Heart right ventricle (tissue), 16 donors: ENCODE measurements at places on chromosomes 1 and 21.

- no peak for DNase-seq
Observed at GRCh38 chr1:229089586-229090208, 181.2 kb upstream of the RAB4A start.

DNA sequence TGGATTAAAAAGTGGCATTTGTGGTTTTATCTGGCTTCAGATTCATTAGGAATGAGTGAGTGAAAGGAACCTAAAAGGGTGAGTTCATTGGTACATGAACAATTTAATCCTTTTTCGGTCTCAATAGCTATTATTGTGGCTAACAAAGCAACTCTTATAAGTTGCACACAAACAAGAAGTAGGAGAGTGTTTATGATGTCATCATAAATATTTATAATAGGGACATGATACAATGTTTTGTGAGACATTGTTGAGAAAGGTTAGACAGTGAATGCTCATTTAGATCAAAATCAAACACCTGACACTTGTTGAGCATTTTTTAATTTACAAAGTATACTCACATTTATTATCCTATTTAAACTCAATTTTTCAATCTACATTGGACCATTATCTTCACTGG is 363.4 kb downstream of the PDE4B start:
- no peak for DNase-seq

GRCh38 chr1:162985816-162986435 is 83.2 kb upstream of the RGS4 start:
- no peak for DNase-seq

DNA sequence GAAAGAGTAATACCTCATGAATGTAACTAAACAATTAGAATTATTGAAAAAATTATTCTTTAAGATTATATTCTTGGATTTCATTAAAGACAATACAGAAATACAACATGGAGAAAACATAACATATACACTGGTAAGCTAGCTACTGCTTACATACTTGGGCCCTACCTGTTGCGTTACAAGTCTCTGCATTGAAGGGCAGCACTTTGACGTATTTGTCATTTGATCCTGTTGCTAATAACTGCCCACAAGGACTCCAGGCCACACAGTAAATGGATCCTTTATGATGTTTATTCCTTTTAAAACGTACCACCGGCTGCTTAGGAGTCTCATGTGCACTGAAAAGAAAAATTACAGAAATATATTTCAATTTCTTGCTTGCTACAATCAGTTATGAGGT is 19.8 kb upstream of the CLCC1 start:
- DNase-seq = no peak

DNA sequence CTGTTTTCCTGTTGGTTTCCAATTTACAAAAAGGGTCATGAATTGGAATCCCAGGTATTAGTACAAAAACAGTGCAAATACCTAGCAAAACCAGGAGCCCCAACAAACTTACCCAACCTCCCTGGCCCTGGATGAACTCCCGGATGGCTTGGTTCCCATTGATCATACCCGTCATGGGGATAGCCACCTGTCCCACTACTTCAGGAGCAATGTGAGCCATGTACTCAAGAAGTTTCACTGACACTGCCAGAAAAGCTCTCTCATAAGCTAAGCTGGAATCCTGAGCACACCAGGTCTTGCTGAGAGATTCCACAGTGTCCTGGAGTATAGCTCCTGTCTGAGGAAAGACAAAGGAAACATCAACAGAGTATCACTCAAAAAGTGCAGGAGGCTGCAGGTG is 5.7 kb downstream of the BCL2L15 start:
- no peak for DNase-seq

DNA sequence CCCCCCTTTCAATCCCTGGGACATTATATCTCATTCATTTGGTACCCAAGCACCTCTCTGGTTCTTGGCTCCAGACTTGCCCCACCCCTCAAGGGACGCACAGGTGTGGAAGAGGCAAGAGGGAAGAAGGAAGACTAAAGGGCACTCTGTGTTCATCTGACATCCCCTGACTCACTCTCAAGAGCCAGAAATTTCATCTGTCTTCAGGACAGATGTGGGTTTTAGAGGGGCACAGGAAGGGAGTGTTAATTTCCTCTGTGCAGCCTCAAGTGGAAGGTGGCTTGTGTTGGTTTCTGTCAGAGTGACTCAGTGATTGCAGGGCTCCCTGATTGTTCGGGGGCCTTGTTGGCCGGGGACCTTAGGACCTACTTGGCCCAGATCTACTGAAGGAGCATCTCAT is 2.4 kb downstream of the C2CD4D start:
- no peak for DNase-seq

DNA sequence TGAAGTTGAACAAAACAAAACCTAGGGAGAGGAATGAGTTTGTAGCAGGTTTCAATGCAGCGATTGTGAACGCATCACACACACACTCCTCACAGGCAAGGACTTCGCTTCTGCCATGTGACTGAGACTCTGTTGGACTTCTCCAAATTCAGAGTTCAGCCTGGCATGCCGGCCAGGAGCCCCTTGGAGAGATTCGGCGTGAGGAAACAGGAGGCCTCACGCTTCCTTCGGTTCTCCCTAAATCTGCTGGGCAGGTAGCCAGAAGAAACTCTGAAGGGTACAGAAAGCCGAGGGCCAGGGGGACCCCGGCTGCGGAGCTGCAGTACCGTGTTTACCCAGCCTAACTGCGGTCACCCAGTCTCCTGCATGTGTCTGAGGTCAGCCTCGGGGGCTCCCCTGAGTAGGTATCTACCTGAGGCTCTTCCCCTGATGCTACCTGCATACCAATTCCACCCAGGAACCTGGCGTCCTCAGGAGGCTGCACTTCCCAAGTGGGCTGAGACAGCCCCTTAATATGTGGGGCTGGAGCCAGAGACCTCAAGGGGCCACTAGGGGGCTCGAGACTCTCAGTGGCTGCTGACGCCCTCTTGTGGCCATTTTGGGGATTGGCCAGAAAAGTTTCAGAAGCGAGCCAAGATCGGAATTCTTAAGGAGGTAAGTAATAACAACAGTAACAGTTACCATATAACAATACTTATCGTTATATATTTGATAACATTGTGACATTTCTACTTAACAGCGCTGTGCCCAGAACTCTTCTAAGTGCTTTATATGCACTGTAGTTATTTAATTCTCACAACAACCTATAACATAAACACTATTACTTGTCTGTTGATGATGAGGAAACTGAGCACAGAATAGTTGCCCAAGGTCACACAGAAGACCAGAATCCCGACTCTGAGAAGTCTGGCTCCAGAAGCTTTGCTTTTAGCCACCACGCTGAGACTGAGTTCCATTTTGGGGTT is 2.7 kb upstream of the ANXA9 start:
- DNase-seq = peak; percentile 88
